ENCODE measurements at places on chromosomes 5 and 9. TPM values are rescaled to one million over a fixed set of nuclear protein-coding genes. Genes with fewer than 3 reads are reported as not detected.

DNA sequence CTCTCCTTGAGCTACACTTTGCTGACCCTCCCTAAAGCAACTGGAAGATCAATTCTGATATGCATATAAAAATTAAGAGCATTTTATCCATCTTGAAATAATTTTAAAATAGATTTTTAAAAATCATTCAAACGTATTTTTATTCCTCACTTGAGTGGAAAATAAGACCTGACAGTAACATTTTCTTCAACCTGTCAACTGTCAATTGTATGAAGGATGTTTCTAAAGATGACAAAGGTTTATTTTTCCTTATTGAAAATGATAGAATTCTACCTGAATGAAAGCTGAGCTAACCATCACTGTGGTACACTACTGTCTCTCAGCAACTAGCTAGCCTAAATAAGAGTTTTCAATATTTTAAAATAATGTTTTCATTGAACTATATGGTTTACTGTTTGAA, 7.0 kb downstream of the EFNA5 start:
- DNase-seq = no peak

GRCh38 chr9:98333703-98334582, 78.5 kb upstream of the TBC1D2 start:
- DNase-seq = no peak

Gene NEURL1B
- polyA plus RNA-seq = 2.8 TPM

Gene GABRG2
- polyA plus RNA-seq = not detected

GRCh38 chr9:98790134-98790841, 6.1 kb downstream of the ANKS6 start:
- DNase-seq = no peak

Gene IQGAP2
- polyA plus RNA-seq = 2.6 TPM

- DNase-seq = no peak
Observed at GRCh38 chr5:134374232-134374631, 2.9 kb downstream of the UBE2B start.

DNA sequence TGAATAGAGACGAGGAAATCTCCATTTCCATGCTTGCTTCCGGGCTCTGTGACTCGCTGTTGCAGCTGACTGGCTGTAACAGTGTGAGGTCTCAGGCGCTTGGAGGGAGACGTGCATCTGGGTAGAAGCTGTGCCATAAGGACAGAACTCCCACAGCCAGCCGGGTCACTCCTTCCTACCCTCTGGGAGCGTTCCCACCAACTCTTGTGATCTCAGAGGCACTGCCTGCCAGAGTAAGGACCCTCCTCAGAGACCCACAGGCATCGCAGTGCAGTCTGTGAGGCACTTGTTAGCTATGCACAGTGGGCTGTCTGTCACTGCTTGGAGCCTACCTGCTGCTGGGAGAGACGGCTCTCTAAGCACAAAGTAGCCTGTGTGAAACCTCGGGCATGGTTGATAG, 203.4 kb upstream of the SEMA6A start:
- no peak for DNase-seq

Gene ADGRV1
- polyA plus RNA-seq = 0.49 TPM

All from SK-N-SH (cell line).